ENCODE measurements at places on chromosomes 6 and 20.

DNA sequence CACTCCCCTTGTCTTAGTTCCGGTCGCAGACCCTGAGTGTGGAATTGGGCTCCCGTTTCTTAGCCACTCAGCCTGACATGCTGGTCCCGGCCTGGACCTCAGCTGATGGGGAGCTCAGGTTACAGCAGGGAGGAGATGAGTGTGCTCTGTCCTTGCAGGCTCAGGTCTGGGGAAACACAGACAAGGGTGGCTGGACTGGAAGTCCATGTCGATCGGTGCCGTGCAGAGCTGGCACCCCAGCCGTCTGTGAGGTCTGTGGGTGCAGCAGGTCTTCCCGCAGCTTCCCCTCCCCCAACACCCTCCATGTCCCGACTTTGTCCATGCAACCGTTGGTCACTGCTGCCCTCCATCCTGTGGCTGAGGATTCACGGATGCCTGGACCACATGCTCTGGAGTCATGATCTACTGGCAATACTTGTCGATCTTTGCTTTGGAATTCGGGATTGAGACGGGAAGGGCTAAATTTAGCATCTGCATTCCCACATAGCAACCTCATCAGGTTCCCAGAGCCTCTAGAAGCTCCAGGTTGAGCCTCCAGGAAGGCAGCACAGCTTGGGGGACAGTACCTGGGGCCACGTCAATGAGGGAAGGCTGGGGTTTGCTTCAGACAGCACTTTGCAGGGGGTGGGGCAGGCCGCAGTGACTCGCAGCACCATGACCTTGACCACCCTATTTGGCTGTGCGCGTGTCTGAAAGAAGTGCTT lies 118.8 kb downstream of the PSMB1 start:
- DNase-seq = no peak

GRCh38 chr20:13816757-13817156 lies 31.9 kb downstream of the NDUFAF5 start:
- DNase-seq = no peak

DNA sequence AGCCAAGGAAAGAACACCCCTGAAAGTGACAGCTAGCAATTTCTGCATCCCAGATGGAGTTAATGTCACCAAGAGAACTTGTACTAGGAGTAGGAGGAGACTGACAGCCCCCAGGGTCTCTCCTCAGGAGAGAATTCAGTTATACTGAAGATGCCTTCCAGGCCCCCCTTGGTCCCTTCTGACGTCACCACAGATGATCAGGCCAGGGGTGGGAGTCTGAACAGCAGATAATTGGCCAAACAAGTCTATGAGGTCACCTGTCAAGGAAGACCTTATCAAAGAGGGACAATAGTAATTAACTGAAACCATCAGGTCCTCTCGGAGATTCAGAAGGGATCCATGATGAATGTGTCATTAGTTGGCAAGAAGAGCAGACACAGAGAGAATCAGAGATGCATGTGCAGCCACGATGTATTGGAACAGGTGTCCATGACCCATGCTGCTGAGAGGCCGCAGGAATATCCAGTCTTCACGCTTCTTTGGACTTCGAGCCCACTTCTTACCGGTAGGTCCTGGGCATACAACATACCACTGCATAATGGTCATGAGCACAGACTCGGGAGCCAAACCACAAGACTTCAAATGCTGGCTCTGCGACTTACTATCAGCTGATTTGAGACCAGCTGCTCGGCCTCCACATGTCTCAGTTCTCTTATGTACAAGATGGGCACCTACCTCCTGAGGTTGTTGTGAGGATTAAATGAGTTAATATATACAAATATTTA lies 10.2 kb downstream of the TRIM10 start:
- DNase-seq = no peak

- DNase-seq = no peak
These were observed 166.6 kb upstream of the MARCKS start for GRCh38 chr6:113690281-113691259.

DNA sequence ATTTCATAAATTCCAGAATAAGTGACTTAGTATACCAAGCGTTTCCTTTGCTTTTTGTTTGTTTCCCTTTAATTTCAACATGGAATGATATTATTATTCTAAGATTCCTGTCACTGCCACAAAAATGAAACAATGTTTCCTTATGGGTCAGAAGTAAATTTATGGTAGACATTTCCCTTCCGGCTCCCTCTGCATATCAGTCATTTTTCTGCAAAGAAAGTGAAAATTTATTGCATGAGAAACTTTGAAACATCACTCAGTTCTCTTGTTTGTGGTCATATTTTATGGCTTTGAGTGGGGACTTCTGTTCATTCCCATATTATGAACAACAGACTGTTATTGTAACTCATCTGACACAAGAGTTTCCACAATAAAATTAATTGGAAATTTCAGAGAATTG lies 97.8 kb downstream of the NKAIN2 start:
- no peak for DNase-seq

- DNase-seq = no peak
These were observed 33.5 kb upstream of the BMP6 start for GRCh38 chr6:7692453-7692784.

GRCh38 chr6:163232015-163232523 lies 182.4 kb upstream of the QKI start:
- DNase-seq = no peak

- DNase-seq = no peak
These were observed 17.5 kb downstream of the VAPB start for GRCh38 chr20:58406422-58407001.

GRCh38 chr6:1217396-1217795 lies 94.5 kb upstream of the FOXQ1 start:
- no peak for DNase-seq

DNA sequence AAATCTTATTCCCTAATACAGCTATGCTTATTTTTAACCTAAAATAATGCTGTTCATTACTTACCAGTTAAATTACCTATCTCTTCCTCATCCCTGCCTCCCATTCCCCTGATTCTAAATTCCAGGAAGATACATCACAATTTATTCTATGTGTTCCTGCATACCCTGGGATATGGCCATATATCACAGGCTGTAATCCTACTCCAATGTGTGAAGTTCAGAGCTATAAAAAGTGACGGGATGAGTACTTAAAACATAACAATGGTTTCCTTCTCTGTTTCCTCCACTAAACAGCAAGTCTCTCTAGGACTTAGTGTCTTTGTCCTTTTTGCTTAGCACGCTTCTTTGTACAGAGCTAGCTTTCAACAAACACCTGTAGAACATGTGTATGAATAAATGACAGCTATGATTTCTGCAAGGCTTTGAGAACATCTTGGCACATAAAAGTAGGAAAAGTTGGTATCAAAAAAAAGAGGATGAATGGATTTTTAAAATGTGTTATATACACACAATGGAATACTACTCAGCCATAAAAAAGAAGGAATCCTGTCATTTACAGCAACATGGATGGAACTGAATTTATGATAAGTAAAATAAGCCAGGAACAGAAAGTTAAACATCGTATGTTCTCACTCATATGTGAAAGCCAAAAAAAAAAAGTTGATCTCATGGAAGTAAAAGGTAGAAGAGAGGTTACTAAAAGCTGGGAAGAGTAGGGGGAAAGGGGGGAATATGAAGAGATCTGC lies 45.8 kb downstream of the SESN1 start:
- no peak for DNase-seq

DNA sequence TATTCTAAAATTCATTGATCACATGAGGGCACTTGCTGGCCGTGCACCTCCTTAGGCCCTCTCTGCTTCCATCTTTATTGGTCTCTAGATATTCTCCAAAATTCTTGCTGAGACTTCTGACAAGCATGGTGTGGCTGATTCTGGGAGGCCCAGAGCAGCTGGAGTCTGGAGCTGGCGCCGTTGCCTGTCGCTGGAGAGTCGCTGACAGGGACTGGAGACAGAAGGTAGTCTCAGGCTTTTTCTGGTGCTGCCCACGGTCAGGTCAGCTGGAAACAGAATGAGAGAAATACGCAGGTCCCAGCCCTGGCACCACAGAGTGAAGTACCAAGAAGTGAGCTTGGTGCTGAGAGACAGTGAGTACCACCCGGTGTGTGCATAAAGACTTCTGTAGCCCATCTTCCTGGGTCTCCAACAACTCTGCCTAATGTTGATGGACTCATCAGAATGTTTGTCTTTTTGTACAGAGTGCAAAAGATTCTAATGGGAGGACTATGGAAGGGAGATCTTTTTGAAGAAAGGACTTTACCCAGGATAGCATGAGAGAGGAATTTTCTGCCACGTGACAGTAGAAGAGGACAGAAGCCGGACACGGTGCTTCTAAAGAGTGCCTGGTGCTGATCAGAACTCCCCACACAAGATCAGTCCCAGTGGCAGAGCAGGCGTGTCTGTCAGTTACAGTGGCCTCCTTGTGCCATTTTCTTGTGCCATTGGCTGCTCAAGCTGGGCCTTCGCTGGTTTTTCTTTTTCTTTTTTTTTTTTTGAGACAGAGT lies 1.8 kb upstream of the ALDH8A1 start:
- no peak for DNase-seq

DNA sequence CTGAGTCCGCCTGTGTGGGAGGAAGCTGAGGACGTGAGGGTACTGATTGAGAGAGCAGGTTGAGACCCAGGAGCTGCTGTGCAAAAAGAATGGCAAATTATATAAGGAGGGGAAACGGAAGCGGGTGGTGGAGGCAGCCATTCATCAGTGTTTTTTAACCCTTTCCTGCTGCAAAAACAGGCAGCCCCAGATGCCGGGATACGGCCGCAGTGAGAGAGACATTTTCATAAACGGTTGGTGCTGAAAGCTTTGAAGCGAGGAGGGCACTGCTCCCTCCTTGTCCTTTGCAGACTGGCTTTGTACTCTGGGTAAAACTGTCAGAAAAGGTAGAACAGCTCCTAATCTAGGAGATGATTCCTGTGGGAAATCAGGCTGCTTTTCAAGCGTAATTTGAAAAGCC lies 56.4 kb downstream of the TTI1 start:
- DNase-seq = no peak

DNA sequence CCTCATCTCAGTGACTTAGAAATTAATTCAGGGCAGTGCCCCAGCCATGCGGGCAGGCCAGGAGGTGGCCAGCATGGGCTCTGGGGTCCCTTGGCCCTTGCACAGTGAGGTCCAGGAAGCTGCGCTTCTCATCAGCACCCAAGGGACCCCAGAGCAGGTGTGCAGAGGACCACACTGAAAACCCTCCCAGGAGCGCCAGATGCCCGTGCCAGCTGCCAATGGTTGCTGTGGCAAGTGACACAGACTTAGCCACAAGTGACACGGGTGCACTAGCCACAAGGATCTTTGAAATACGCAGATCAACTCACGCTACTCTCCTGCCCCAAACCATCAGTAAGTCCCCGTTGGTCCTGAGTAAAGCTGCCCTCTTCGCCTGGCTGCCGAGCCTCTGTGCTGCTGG lies 88.1 kb downstream of the ERMARD start:
- no peak for DNase-seq

DNA sequence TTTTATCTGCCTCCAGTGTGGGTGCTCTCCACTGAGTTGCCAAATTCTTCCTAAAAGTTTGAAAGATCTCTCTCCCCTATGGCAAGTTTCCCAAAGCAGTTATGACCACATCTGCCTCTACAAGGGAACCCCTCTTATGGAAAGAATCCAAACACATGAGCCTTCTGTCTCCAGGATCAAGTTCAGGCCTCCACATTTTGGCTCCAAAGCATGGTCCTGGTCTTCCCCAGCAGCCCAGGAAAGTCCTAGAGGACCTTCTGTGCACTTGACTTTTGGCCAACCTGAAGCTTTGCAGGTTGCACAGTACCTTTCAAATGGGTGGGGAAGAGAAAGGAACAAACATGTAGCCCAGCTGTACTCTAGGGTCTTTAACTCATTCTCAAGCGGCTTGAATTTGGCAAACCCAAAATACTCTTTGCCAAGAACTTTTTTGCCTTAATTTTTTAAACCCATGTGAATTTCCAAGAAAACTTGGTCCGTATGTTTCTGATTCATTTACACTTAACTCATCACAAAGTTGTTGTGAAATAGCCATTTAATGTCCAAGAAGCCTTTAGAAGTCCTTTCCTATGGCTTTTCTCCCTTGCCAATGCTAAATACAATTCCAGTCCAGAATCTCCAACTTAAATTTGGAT lies 240.1 kb upstream of the TBX18 start:
- no peak for DNase-seq

- DNase-seq = no peak
These were observed 13.4 kb upstream of the RPS6KA2 start for GRCh38 chr6:166640342-166641043.

DNA sequence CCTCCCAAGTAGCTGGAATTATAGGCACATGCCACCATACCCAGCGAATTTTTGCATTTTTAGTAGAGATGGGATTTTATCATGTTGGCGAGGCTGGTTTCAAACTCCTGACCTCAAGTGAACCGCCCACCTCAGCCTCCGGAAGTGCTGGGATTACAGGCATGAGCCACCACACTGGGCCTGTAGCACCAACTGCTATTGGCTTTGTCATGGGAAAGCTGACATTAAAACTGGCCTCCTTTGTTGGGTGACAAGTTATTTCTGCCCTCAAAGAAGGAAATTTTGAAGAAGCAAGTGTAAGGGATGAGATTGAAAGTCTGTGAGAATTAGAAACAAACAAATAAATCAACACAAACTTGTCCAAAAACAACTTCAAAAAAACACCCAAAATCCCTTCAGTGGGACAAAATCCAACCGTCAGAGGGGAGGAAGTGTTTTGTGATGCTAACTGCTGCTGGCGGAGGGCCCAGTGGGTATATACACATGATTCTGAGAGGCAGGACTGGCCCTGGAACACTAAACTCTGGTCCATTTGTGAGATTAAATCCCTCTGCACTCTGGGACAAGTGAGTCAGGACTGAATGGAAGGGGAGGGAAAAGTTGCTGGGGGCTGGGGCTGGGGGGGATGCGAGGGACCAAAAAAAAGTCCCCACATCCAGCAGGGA lies 87.5 kb upstream of the NAA20 start:
- no peak for DNase-seq

GRCh38 chr20:20530428-20531151 lies 162.7 kb downstream of the INSM1 start:
- peak; percentile 64 for DNase-seq

DNA sequence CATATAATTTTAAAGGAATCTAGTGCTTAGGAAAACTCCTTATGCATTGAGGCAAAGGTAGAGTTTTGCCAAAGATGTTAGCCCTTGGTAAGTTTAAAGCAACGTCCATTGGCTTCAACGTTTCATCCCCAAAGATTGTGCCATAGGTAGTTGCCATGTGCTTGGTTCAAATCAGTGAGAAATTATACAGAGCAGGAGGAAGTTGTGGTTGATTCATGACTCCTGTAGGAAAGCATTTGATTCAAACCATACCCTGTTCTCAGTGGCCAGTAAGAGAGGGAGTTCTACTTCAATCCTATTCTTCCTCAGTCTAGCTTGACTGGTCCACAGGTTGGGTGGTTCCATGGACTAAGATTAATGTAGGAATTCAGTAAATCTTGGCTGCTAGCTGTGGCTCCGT lies 535.6 kb downstream of the QKI start:
- no peak for DNase-seq

Data from dorsolateral prefrontal cortex (tissue), 122 donors.